ENCODE measurements at places on chromosomes 4 and X.

DNA sequence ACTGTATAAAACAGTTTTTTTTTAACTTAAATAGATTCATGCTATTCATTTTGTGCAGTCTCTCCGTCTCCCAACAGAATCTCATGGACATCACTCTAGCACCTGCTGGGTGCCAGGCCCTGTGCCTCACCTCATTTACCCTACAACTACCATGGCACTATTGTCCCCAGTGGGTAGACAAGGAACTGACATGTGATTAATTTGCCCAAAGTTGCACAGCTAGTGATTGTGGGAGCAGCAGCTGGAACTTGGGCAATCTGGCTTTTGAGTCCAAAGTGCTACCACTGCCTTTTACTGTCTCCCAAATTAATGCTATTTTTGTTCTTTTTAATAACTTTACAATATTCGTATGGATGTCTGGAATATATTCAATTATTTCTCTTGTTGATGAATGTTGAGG lies 11.2 kb upstream of the PGRMC2 start:
- no peaks in the 10 kb centered on the region for H3K27me3 ChIP-seq
- DNase-seq, result no peak
- no peak overlapping the region for H3K27ac ChIP-seq
- H3K4me3 ChIP-seq, result no peak overlapping the region

DNA sequence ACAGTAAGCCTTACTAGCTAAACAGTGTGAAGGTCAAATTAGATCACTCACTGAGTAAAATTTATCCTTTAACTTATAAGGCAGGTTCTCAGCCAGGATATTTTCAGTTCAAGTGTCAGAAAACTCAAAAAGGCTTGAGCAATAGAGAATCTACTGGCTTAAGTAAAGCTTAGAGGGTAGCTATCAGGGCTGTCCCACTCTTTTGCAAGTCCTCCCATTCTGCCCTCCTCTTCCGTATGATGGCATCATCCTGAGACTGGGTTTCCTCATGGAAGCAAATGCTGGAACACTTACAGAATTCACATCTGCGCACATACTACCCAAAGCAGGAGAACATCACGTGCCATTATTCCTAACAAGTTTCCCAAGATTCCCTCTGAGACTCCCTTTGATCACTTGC lies 55.0 kb downstream of the FBXL5 start:
- no peaks in the 10 kb centered on the region for H3K27me3 ChIP-seq
- H3K36me3 ChIP-seq, result peaks cover 2% of the 10 kb centered on the region
- no peak overlapping the region for H3K4me3 ChIP-seq
- no peak overlapping the region for H3K27ac ChIP-seq

GRCh38 chr4:152028131-152028530 lies 267.3 kb upstream of the GATB start:
- H3K4me3 ChIP-seq, result no peak overlapping the region
- no peak for DNase-seq
- H3K36me3 ChIP-seq, result no peaks in the 10 kb centered on the region
- no peaks in the 10 kb centered on the region for H3K27me3 ChIP-seq
- no peaks in the 10 kb centered on the region for H3K4me1 ChIP-seq

- peak; percentile 26 for DNase-seq
- H3K27me3 ChIP-seq, result no peaks in the 10 kb centered on the region
- no peak overlapping the region for H3K27ac ChIP-seq
Measured at GRCh38 chrX:22748093-22748999, 251.4 kb upstream of the DDX53 start.

DNA sequence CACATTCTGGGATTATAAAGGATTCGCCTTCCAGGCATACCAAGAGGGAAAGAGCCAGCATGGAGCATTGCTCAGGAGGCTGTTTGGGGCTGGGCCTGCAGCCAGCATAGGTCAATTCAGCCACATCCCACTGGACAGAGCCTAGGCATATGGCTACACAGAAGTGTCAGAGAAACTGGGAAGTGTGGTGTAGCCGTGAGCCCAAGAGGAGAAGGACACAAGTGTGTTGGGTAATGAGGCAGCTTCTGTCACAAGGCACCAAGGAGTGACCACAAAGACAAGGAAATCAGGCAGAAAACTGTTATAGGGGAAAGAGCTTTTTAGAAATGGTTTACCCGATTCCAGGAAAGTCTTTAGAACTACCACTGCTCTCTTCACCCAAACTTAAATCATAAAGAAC lies 178.6 kb upstream of the TBL1X start:
- H3K36me3 ChIP-seq, result peaks cover 3% of the 10 kb centered on the region
- H3K4me1 ChIP-seq, result peaks cover 27% of the 10 kb centered on the region
- H3K27me3 ChIP-seq, result peaks cover 35% of the 10 kb centered on the region
- H3K4me3 ChIP-seq, result no peak overlapping the region

- DNase-seq, result peak; percentile 72
- peaks cover 50% of the 10 kb centered on the region for H3K27me3 ChIP-seq
- H3K4me3 ChIP-seq, result peak within 1 kb of the TSS; percentile 98
- peak within 1 kb of the TSS; percentile 94 for H3K27ac ChIP-seq
- peaks cover 18% of the 10 kb centered on the region for H3K4me1 ChIP-seq
Measured at GRCh38 chrX:103254921-103255493, at the start of gene TCEAL8. Gene TCEAL8, minus strand, starts transcription at chrX:103255155. Its CDS starts 1,176 bp downstream, at chrX:103253979.
